ENCODE measurements at places on chromosomes 1 and 21. TPM values are rescaled to one million over a fixed set of nuclear protein-coding genes. Genes with fewer than 3 reads are reported as not detected.

- DNase-seq, result no peak
- H3K27ac ChIP-seq, result no peak overlapping the region
- no peaks in the 10 kb centered on the region for H3K36me3 ChIP-seq
- no peaks in the 10 kb centered on the region for H3K27me3 ChIP-seq
- H3K4me3 ChIP-seq, result no peak overlapping the region
- H3K4me1 ChIP-seq, result peaks cover 3% of the 10 kb centered on the region
These were observed 57.0 kb upstream of the NEK2 start for GRCh38 chr1:211732293-211732980.

- DNase-seq, result no peak
- H3K36me3 ChIP-seq, result no peaks in the 10 kb centered on the region
- no peak overlapping the region for H3K4me3 ChIP-seq
These were observed 39.1 kb upstream of the IGSF5 start for GRCh38 chr21:39705849-39706248.

GRCh38 chr1:206575165-206575893, 36.9 kb downstream of the EIF2D start:
- no peaks in the 10 kb centered on the region for H3K27me3 ChIP-seq
- H3K4me1 ChIP-seq, result no peaks in the 10 kb centered on the region
- H3K36me3 ChIP-seq, result no peaks in the 10 kb centered on the region

DNA sequence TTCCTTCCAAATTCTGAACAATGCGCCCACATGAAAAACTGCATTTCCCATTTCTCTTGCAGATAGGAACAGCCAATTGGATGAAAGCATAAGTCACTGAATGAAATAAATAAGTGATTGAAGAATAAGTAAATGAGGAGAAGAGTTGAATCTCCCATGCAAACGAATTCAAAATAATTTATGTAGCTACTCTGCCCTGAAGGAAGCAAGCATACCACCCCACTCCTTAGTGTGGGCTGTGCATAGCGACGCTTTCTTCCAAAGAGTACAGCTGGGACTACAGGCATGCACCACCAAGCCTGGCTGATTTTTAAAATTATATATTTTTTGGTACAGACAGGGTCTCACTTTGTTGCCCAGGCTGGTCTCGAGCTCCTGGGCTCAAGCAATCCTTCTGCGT, 16.5 kb upstream of the RIMKLA start:
- H3K27me3 ChIP-seq, result no peaks in the 10 kb centered on the region
- H3K4me1 ChIP-seq, result no peaks in the 10 kb centered on the region
- no peak overlapping the region for H3K4me3 ChIP-seq
- no peaks in the 10 kb centered on the region for H3K36me3 ChIP-seq
- no peak overlapping the region for H3K27ac ChIP-seq

GPA33 gene
- total RNA-seq, result 0.16 TPM

- no peak for DNase-seq
- no peaks in the 10 kb centered on the region for H3K36me3 ChIP-seq
- no peaks in the 10 kb centered on the region for H3K27me3 ChIP-seq
- H3K4me1 ChIP-seq, result no peaks in the 10 kb centered on the region
- no peak overlapping the region for H3K4me3 ChIP-seq
- no peak overlapping the region for H3K27ac ChIP-seq
These were observed 87.7 kb downstream of the ST6GALNAC3 start for GRCh38 chr1:76162254-76162653.

DNA sequence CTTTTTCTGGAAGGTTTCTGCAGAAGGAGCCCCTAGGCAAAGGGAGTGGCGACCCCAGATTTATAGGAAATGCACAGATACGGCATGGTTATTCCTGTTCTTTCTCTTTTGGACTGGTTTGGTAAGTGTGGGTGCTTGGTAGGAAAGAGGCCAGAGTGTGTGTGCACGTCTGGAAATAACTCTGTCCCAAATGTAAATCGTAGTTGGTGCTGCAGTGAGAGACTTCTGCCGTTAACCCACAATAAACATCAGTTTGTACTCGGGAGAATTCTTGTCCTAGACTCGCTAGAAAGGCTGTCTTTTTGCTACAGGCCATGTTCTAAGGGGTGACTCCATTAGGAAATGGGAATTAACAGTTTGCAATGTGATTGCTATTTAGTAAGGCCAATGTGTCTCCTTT, 779 bp downstream of the SLC44A3 start:
- peak overlapping the region; percentile 73 for H3K4me3 ChIP-seq
- H3K27ac ChIP-seq, result peak overlapping the region; percentile 68
- H3K4me1 ChIP-seq, result no peaks in the 10 kb centered on the region

- H3K4me1 ChIP-seq, result no peaks in the 10 kb centered on the region
- H3K27ac ChIP-seq, result no peak overlapping the region
- no peak overlapping the region for H3K4me3 ChIP-seq
- no peaks in the 10 kb centered on the region for H3K27me3 ChIP-seq
These were observed 11.8 kb upstream of the ZFP69B start for GRCh38 chr1:40438391-40439015.

GCSAML gene
- total RNA-seq, result not detected

GRCh38 chr1:10631121-10631810, 156.5 kb downstream of the PEX14 start:
- no peak for DNase-seq
- no peak overlapping the region for H3K4me3 ChIP-seq
- peak overlapping the region; percentile 95 for H3K27ac ChIP-seq
- H3K4me1 ChIP-seq, result peaks cover 41% of the 10 kb centered on the region

CCDC17 gene
- 4.5 TPM for total RNA-seq

DNA sequence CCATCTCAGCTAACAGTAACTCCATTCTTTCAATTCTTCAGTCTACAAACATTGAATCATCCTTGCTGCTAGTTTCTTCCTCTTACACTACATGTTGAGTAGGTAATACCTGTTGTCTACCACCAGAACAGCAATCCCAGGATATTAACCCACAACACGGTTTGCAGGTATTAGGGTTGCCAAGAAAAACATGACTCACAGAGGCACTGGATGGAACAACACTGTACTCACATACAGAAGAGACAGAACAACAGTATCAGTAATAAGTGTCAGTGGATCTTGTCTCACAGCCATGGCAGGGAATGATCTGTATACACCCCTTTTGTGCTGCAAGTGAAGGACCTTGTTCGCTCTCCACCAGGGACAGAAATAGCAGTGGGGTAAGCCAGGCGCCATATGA, 212.1 kb downstream of the GPR52 start:
- no peak for DNase-seq
- H3K36me3 ChIP-seq, result no peaks in the 10 kb centered on the region
- H3K27me3 ChIP-seq, result no peaks in the 10 kb centered on the region
- no peak overlapping the region for H3K27ac ChIP-seq

DNA sequence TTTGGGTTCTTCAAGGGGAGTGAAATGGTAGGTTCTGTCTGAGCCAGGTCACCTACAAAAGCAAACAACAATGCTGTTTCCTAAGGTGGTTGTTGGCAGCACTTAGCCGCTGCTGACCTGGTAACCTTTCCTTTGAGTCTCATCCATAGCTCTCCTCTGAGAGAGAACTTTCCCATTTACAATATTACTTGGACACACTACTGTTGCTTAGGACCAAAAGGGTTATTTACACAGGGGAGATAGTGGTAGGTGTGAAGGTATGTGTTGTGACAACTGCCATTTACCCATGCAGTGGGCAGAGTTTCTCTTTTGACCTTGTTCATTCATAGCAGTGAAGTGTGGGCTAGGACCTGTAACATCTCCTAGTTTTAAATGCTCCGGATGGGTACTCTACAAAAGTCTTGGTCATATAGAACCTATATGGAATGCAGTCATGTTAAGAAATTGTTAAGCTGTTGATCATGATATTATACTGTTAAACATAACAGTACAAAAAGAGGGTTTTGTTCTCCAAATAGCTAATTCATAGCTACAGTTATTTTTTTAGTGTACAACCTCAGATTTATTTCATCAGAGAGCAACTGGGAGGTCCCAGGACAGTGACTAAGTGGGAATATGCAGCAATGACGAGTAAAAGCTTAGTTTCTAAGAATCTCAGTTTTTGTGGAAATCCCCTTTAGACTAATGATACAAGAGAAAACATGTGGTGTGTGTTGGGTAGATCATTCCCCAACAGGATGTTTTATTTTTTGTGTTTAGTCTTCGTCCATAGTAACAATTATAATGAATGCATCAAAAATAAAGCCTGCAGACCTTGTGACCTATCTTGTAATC, 219.7 kb downstream of the NFIA start:
- peak overlapping the region; percentile 71 for H3K27ac ChIP-seq
- no peaks in the 10 kb centered on the region for H3K27me3 ChIP-seq
- H3K4me1 ChIP-seq, result no peaks in the 10 kb centered on the region
- DNase-seq, result no peak
- no peaks in the 10 kb centered on the region for H3K36me3 ChIP-seq

GRCh38 chr1:25704267-25704691, 87.7 kb downstream of the MAN1C1 start:
- no peak for DNase-seq
- H3K27ac ChIP-seq, result no peak overlapping the region
- H3K4me3 ChIP-seq, result no peak overlapping the region

Measured in breast epithelium (tissue), 4 donors.